RCC 7860 (cell line): ENCODE measurements at places on chromosomes 3 and 15.

DNA sequence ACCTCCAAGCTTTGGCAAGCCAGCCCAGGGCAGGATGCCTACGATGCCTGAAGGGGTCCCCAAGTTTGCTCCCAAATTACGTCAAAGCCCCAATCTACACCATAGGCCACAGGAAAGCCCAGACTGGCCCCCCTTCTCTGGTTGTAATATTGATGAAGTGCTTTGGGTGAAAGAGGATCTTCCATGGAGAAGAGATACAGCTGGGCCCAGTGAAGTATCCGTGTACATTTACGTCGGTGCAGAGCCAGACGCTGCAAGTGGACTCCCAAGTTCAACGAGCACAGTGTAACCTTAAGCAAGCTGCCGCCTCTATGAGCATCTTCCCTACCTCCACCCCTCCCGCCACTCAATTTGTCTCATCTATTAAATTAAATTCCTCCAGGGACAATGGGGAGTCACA, 100.1 kb upstream of the TPM1 start:
- no peak for DNase-seq

DNA sequence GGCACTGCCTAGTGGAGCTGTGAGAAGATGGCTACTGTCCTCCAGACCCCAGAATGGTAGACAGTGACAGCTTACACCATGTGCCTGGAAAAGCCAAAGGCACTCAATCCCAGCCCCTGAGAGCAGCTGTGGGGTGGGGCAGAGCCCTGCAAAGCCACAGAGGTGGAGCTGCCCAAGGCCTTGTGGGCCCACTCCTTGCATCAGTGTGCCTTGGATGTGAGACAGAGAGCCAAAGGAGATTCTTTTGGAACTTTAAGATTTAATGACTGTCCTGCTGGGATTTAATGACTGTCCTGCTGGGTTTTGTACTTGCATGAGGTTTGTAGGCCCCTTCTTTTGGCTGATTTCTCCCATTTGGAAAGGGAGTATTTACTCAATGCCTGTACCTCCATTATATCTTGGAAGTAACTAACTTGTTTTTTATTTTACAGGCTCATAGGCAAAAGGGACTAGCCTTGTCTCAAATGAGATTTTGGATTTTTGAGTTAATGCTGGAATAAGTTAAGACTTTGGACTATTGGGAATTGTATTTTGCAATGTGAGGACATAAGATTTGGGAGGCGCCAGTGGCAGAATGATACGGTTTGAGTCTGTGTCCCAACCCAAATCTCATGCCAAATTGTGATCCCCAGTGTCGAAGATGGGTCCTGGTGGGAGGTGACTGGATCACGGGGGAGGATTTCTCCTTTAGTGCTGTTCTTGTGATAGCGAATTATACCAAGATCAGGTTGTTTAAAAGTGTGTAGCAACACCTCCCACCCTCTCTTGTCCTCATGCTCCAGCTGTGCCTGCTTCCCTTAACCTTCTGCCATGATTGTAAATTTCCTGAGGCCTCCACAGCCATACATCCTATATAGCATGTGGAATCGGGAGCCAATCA, 80.4 kb downstream of the MYO5A start:
- DNase-seq = no peak

DNA sequence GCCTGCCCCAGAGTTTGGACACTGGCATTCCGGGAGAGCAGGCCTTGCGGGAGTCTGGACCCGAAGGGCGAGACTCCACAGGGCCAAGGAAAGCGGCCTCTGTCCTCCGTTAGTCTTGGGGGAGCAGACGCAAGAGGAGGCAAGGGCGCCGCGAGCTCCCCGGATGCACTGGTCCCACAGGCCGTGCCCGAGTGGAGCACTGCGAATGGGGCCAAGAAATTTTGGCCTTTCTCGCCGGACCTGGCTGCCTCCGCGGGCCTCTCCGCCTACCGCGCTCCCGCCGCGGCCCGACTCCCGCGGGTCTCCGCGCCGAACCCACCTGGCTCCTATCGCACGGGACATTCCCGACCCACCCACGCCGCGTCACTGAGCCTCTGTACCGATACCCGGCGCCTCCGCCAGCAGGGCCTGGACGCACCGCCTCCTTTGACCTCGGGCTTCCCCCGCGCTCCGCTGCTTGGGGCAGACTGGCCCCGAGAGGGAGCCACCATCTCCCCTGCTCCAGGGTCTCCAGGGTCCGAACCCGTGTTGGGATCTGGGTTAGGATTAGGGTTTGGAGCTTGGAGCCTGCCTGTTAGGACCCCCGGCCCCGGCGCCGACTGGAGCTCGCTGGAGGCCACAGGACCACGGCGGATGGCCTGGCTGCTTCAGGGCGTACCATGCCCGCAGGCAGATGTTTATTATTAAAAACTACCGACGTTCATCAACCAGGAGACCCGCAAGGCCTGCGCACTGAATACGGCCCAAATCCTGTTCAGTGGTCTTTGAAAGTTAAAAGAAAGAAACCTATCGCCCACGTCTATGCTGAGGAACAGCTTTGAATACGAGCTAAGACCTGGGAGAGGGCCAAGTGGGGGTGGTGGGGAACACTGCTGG, 11.7 kb downstream of the SHOX2 start:
- no peak for DNase-seq

DNA sequence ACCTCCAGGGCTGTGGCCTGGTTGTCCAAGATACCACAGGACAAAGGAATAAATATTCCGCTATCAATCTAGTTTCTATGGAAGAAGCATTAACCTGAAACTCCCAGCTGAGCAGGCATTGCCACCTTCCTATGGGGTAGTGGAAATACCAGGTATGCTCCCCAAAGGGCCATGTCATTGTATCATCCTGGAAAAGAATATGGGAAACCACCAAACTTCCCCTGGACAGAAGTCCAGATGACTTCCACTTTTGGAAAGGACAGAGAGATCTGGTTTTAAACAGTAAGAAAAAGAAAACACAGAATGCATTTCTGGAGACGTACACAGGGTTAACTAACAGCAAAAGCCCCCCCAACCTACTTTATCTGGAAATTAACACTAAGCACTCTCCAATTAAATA, 100.2 kb downstream of the RFTN1 start:
- no peak for DNase-seq

- no peak for DNase-seq
Observed at GRCh38 chr3:99854756-99855298, 37.2 kb downstream of the CMSS1 start.

DNA sequence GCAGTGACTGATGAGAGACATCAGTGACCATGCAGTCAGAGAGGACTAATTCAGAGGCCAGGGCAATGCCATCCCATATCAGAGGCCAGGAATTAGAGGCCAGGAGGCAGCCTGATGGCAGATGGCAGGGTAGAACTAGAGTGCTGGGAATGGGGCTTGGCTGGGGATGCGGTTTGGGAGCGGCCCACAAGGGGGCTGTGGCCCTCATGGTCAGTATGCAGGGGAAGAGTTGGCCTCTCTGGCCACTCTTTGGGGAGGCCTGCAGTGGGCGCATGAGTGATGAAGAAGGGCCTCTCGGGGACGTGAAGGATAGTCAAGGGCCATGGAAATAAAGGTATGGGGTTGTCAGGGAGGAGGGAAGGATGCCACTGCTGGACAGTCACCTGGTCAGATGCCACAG, 101.7 kb downstream of the EEFSEC start:
- no peak for DNase-seq

DNA sequence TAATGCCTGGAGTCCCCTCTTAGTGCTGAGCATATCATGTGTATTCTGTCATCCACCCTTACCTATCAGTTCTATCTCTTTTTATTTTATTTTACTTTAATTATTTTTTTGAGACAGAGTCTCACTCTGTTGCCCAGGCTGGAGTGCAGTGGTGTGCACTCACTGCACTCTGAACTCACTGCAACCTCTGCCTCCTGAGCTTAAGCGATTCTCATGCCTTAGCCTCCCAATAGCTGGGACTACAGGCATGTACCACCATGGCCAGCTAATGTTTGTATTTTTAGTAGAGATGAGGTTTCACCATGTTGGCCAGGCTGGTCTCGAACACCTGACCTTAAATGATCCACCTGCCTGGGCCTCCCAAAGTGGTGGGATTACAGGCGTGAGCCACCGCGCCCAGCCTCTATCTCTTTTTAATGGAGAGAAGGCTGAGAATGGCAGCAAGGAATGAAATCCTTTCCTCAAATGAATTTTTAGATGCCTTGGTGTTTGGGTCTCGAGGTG, 11.4 kb downstream of the SACM1L start:
- DNase-seq = no peak
